ENCODE measurements at places on chromosomes 11 and 22.

DNA sequence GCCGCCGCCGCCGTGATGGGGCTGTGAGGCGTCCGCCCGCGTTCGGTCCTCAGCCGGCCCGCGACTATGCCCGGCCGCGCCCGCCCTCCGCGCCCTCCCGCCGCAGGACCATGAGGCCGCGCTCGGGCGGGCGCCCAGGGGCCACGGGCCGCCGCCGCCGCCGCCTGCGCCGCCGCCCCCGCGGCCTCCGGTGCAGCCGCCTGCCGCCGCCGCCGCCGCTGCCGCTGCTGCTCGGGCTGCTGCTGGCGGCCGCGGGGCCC, 215 bp downstream of the ZNRF3 start:
- H3K27ac ChIP-seq: no peak overlapping the region
- no peaks in the 10 kb centered on the region for H3K27me3 ChIP-seq
- H3K36me3 ChIP-seq: no peaks in the 10 kb centered on the region

DNA sequence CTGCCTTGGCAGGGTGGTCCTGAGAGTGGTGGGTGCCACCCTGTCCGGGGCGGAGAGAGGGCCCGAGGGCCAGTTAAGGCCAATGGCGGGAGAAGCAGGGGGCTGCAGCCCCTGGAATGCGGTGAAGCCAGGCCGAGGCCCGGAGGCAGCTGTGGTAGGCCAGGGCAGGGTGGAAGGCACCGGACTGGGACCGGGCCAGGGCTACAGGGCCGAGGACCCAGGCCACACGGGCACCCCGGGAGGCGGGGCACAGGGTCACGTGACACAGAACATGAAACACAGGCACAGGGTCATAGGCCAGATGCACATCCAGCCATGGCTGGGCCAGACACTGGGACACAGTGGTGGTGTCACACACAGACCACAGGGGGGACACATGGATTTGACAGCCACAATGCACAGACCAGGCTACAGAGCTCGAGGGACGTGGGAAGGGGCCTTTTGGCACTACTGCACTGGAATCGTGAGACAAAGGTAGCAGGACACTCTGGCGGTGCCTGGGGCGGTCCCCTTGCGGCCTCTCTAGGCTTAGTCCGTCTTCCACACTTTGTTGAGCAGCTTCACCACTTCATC, 2.8 kb downstream of the SLC25A1 start:
- peaks cover 54% of the 10 kb centered on the region for H3K4me1 ChIP-seq
- no peak overlapping the region for H3K4me3 ChIP-seq
- peak overlapping the region; percentile 73 for H3K27ac ChIP-seq
- DNase-seq: no peak
- H3K27me3 ChIP-seq: no peaks in the 10 kb centered on the region
- H3K36me3 ChIP-seq: no peaks in the 10 kb centered on the region

- H3K4me3 ChIP-seq: peak overlapping the region; percentile 17
- H3K36me3 ChIP-seq: no peaks in the 10 kb centered on the region
- peak; percentile 67 for DNase-seq
- H3K27ac ChIP-seq: no peak overlapping the region
Observed at GRCh38 chr22:46262449-46263215, 511 bp downstream of the PKDREJ start.

DNA sequence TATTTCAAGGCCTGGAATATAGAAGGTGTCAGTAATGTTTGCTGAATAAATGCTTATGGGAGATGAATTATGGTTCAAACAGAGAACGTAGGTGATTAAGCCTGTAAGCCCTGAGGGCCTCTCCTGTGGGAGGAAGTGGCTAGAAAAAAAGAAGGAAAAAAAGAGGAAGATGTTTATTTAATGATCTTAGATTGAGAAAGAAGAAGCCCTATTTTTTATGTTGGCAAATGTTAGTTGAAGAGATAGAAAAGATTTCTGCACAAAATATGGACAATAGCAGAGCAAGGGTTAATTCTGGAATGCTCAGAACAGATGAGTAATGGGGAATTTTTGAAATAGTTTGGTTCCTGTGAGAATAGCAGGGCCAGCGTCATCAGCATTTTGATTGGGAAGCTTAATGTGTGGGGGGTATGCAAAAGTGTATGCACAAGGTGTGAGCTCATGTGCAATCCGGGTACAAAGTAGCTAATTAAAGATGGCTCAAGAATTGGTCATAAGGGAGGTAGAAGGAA, 95.7 kb downstream of the TEAD1 start:
- no peak overlapping the region for H3K4me3 ChIP-seq
- no peak for DNase-seq
- peaks cover 66% of the 10 kb centered on the region for H3K4me1 ChIP-seq
- no peaks in the 10 kb centered on the region for H3K27me3 ChIP-seq

GRCh38 chr11:134425413-134425812, 13.4 kb upstream of the B3GAT1 start:
- H3K4me1 ChIP-seq: no peaks in the 10 kb centered on the region
- H3K36me3 ChIP-seq: no peaks in the 10 kb centered on the region
- no peak overlapping the region for H3K4me3 ChIP-seq
- no peak overlapping the region for H3K27ac ChIP-seq
- DNase-seq: no peak

- no peaks in the 10 kb centered on the region for H3K36me3 ChIP-seq
- no peaks in the 10 kb centered on the region for H3K4me1 ChIP-seq
- no peak overlapping the region for H3K27ac ChIP-seq
- no peak for DNase-seq
- H3K27me3 ChIP-seq: no peaks in the 10 kb centered on the region
Observed at GRCh38 chr11:15169815-15170551, 55.3 kb downstream of the INSC start.

DNA sequence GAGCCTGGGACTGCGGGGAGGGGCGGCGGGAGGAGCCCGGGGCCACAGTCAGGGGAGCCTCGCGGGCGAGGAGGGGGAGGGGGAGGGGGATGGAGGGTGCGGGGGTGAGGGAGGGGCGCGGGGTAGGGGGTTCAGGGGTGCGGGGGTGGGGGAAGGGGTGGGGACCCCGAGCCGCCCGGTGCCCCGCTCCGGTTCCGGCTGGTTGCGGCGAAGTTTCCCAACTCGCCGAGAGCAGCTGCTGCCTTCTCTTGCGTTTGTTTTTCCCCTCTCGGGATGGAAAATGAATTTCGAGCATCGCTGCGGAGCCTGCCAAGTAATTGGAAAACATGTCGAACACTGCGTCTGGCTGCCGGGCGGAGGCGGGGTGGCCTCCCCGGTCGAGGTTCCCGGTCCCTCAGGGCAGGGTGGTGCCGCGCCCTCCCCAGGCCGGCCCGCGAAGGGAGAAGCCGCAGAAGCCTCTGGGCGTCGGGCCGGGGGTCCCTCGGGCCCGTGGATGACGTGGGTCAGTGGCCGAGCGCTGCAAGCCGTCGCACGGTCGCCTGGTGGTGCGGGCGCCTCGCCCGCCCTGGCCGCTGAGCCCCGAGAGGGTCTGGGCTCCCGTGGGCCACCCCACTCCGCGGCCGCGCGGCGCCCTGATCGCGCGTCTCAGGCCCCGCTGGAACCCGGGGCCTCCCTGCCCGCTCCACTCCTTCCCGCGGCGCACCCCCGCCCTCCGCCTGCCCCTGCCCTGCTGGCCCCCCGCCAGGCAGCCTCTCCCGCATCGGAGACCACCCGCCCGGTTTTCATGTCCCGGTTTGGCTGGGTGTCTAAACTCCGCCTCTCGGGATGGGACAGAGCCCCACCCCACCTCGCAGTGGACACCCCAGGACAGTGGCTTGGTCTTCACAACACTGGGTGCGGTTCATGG, 12.1 kb downstream of the SPATA19 start:
- no peak overlapping the region for H3K4me3 ChIP-seq
- no peaks in the 10 kb centered on the region for H3K4me1 ChIP-seq
- no peak overlapping the region for H3K27ac ChIP-seq
- DNase-seq: no peak
- no peaks in the 10 kb centered on the region for H3K36me3 ChIP-seq
- H3K27me3 ChIP-seq: no peaks in the 10 kb centered on the region

DNA sequence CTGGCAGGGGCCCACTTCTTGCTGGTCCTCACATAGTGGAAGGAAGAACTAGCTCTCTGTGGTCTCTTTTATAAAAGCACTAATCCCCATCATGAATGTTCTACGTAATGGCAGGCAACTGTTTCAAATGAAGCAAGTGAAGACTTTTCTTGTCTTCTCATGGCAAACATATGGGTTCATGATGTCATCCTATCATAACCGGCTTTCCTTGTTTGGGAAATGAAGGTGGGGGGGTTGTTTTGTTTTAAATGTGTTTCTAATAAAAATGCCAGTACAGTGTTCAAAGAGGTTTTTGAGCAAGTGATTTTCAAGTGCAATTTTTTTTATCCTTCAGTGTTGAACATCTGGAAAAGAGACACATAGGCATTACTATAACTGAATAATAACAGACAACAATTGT, 33.4 kb downstream of the REXO2 start:
- H3K27me3 ChIP-seq: no peaks in the 10 kb centered on the region
- DNase-seq: no peak

GRCh38 chr11:75189911-75190310, 39.0 kb downstream of the SLCO2B1 start:
- no peak overlapping the region for H3K4me3 ChIP-seq
- H3K27me3 ChIP-seq: no peaks in the 10 kb centered on the region
- no peak for DNase-seq

DNA sequence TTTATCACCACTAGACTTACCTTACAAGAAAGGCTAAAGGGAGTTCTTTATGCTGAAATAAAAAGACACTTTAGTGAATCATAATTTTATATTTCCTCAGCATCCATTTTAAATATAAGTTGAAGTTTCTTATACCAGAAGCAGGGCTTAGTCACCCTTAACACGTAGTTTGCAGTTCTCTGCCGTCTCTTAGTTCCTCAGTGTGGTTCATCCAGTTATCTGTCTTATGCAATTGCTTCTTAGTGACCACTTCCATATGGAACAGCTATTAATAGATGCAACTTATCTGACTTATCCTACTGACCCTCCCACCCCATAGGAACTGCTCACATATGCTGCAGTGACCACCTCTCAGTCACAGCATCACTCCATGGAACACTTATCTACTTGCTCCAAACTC, 11.7 kb upstream of the SLC36A4 start:
- H3K36me3 ChIP-seq: no peaks in the 10 kb centered on the region
- H3K27ac ChIP-seq: no peak overlapping the region
- H3K27me3 ChIP-seq: no peaks in the 10 kb centered on the region
- DNase-seq: no peak
- no peak overlapping the region for H3K4me3 ChIP-seq

DNA sequence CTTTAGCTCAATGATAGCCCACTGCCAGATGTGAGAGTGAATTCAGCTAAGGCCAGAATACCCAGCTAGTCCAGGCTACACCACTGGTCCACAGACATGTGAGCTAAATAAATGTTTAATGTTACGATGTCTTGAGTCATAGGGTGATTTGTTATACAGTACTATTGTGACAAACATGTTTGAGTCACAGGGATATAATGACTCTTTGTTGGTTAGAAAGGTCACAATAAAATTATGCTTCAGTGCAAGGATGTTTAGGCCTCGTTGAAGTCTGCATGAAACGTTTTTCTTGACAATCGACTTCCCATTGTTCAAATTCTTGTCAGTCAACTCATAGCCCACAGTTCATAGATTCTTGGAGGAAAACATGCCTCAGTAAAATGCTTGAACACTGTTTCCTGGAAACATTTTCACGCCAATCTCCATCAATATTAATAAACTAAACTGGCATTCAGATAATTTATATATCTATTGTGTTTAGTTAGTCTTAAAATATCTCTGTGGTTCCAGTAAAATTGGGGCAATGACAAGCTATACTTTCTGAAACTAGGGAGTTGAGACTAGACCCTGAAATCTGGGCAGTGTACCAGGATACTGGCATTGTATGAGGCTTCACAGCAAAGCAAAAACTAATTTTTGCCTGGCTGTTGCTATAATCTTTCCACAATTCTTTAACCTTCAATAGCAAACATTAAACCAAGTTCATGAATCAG, 650.8 kb upstream of the KIRREL3 start:
- H3K4me3 ChIP-seq: no peak overlapping the region
- no peak overlapping the region for H3K27ac ChIP-seq
- H3K4me1 ChIP-seq: no peaks in the 10 kb centered on the region

- no peaks in the 10 kb centered on the region for H3K27me3 ChIP-seq
- DNase-seq: no peak
- peak overlapping the region; percentile 94 for H3K4me3 ChIP-seq
- peaks cover 15% of the 10 kb centered on the region for H3K36me3 ChIP-seq
Observed at GRCh38 chr11:64227405-64227956, 1.4 kb downstream of the NUDT22 start.

DNA sequence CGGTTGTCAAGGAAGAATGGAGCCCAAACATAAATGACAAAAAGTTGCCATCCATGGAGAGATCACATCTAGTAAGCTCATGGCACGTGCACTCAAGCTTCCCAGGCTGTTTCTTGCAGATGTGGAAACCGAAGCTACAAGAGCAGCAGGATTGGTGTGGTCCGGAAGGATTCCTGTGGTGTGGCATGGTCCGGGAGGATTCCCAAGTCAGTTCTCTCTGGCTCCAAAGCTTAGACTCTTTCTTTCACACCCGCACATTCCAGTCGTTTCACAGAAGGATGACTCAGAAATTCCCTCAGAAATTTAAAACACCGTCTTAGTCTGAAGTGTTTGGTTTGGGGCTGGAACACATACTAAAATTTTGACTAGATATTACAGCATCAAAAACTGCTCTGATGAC, 78.0 kb upstream of the DRD2 start:
- H3K4me1 ChIP-seq: no peaks in the 10 kb centered on the region
- peaks cover 4% of the 10 kb centered on the region for H3K27me3 ChIP-seq
- H3K36me3 ChIP-seq: no peaks in the 10 kb centered on the region
- no peak overlapping the region for H3K4me3 ChIP-seq

DNA sequence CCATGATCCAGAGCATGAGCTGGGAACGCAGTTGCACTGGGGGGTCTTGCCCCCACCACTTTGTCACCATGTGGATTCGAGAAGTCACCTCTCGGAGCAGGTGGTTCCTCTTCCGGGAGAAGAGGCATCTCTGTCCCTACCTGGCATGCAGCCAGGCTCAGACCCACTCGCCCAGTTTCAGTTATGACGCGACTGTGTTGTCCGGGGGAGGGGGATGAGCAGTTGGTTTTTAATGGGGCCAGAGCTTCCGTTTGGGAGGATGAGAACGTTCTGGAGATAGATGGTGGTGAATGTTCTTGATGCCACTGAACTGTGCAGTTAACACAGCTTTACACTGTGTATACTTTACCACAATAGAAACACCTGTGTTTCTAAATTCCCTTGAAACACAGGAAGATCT, 41.5 kb downstream of the DHCR7 start:
- no peak overlapping the region for H3K27ac ChIP-seq
- no peak for DNase-seq
- no peaks in the 10 kb centered on the region for H3K36me3 ChIP-seq
- H3K4me1 ChIP-seq: no peaks in the 10 kb centered on the region
- no peaks in the 10 kb centered on the region for H3K27me3 ChIP-seq
- H3K4me3 ChIP-seq: no peak overlapping the region

GRCh38 chr11:124841840-124842239, 23.4 kb upstream of the ROBO3 start:
- H3K27ac ChIP-seq: no peak overlapping the region
- peaks cover 21% of the 10 kb centered on the region for H3K4me1 ChIP-seq
- no peak overlapping the region for H3K4me3 ChIP-seq
- H3K36me3 ChIP-seq: no peaks in the 10 kb centered on the region

DNA sequence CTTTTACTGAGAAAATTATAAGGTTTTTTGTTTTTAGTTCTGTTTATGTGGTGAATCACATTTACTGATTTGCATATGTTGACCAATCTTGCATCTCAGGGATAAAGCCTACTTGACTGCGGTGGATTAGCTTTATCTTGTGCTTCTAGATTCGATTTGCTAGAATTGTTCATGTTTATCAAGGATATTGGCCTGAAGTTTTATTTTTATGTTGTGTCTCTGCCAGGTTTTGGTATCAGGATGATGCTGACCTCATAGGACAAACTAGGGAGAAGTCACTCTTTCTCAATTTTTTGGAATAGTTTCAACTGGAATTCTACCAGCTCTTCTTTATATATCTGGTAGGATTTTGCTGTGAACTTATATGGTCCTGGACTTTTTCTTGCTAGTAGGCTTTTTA, 504.8 kb downstream of the ETS1 start:
- no peak for DNase-seq
- H3K27me3 ChIP-seq: no peaks in the 10 kb centered on the region
- no peak overlapping the region for H3K27ac ChIP-seq
- H3K4me1 ChIP-seq: no peaks in the 10 kb centered on the region

Measured in heart left ventricle (tissue), 16 donors.